CD4-positive, alpha-beta T cell treated with Interferon alpha-2 for 1 hour (primary cell): ENCODE measurements at places on chromosomes 13 and 19.
A peak's percentile ranks its signal among the peaks of the same experiment; 100 is the strongest.

DNA sequence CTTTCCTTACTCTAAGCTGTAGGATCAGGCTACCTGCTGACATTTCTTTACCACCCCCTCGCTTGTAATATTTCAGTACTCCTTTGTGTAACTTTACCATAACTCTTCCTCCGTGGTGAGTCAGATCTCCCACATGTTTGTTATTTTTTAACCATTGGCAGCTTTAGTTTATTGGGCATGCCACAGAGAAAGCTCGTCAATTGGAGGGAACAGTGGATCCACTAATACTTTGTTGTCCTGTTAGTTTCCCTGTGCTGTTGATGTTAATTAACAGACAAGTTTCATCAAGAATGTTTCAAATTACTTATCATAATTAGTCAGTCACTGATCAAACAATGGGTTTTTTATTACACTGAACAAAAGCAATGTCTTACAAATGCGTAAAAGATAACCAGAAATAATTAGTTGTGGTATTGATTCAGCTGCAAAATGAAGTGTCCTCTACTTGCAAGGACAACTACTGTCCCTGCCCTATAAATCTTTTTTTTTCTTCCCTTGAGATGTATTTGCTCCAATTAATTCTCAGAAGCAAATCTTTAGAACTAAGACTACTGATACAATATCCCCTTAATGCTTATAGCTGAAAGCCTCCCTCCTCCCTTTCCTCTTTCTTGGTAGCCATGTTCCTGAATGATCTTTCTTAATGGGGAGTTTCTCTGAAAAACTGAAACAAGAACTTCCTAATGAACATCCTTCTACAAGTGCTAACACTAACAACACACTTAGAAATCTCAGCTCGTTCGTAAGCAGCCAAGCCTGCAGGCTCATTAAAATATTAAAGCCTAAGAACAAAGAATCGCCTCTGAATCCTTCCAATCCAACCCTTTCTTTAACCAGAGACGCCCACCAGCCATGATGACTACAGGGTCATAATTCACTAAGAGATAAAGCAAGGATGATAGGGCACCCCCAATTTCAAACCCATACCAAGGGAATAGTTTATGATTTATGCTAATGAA lies 22.2 kb downstream of the EFNB2 start:
- DNase-seq, result no peak

DNA sequence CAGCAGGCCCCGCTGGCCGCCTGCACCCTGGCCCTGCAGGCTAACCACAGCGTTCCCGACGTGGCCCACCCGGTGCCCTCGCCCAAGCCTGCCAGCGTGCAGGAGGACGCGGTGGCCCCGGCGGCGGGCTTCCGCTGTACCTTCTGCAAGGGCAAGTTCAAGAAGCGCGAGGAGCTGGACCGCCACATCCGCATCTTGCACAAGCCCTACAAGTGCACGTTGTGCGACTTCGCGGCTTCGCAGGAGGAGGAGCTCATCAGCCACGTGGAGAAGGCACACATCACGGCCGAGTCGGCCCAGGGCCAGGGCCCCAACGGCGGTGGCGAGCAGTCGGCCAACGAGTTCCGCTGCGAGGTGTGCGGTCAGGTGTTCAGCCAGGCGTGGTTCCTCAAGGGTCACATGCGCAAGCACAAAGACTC lies 72.1 kb downstream of the ZNF536 start:
- no peak for DNase-seq

DNA sequence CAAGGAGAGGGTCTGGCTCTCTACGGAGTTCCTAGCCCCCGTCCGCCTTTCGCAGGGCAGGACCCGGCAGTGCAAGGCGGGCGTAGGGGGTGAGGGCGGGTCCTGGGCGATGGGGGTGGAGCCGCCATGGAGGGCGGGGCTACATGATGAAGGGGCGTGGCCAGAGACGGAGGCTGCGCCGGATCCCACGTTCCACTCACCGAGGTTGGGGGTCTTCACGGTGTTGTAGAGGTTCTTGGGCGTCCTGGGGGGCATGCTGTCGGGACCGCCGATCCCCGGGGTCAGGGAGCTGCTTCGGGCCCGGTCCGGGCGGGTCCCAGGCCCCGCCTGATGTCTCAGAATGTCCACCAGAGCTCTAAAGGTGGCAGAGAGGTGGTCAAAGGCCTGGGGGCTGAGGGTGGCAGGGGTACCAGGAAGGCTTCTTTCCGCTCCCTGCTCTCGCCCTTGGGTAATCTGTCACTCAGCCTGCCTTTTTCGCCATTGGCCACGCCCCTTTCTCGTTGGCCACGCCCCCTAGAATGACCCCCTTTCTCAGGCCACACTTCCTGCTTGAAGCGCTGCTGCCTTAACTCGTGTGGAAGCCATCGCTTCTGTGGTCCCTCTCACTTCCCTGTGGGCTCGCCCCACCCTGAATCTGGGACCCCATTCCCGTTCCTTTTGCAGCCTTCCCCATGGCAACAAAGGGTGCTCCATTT lies 2.5 kb downstream of the SHISA7 start:
- DNase-seq, result no peak

DNA sequence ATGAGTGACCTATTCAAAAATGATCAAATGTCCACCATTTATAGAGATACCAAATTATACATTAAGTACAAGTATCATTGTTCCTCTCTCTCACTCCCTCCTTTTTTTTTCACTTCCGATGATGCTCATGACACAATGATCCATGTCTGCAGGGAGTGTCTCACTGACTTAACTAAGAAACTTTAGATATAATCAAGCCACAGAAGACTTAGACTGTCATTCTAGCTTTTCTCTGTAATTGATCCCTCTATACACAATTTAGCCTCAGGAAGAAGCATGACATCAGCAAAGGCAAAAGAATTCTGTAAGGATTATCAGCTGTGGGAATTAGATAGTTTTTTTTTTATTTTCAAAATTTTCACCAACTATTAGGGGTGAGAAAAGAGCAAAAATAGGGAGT lies 734.9 kb upstream of the PCDH9 start:
- no peak for DNase-seq

DNA sequence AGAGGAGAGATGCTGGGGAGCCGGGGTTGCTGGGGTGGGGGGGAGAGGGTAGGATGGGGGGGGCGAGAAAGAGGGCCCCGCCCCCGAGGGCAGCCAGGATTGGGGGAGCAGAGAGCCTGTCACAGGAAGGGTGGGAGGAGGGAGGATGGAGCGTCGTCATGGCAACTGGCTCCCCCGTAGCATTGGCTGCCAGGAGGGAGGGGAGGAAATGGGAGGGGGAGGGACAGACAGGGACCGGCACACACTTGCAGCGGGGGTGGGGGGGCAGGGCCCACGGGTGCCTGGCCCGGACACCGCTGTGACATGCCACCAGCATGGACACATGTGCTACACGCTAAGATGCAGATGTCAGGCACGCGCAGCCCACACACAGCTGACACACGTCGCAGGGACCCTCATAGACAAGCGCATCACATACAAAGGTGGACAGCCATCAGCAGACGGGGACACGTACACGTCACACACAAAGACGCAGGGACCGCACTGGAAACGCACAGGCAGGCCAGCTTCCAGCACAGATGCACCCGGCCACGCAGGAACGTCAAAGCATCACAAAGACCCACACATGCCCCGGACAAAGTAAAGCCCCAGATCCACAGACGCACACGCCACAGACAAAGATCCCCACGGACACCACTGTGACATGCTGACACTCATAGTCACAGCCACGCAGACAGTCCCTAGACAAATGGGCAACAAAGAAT lies at the start of gene LMTK3:
LMTK3 (minus strand) TSS at position 36 of the 704 bp plus-strand sequence. CDS start 259 bp downstream, outside the sequence.
- peak; percentile 93 for DNase-seq

GRCh38 chr19:3270902-3271301 lies 46.4 kb downstream of the CELF5 start:
- peak; percentile 24 for DNase-seq

DNA sequence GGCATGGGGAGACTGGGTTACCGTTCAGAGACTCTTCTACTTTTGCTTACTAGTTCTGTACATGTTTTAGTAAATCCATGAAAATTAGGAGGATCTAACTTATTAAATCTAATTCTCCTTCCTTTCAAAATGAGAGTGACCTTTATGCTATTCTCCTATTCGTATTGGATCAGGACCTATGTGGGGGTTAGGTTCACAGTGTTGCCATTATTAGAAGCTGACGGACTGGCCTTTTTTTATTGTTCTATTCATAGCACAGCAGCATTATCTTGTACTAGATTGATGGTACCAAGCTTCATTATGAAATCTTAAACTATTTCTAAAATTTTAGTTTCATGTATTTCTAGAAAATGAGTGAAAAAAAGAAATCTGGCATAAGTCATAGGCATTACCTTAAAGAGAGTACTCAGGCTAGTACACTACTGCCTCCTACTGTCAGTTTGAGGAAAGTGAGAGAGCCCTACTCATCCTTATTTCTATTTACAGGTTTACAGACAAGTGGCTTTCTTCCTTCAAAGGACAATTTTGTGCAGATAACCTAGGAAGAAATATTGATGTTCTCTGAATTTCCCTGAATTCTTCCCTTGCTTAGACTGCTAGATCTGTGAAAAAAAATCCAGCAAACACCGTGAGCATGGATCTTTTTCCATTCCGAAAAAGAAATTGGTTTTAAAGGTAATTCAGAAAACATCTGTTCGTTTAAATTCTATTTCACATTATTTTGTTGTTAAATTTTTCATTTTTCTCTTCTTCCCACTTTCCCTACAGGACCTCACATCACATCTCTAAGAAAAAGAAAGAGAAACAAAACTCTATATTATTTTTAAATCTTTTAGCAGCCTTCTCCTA lies 485.5 kb downstream of the DIAPH3 start:
- DNase-seq, result no peak

DNA sequence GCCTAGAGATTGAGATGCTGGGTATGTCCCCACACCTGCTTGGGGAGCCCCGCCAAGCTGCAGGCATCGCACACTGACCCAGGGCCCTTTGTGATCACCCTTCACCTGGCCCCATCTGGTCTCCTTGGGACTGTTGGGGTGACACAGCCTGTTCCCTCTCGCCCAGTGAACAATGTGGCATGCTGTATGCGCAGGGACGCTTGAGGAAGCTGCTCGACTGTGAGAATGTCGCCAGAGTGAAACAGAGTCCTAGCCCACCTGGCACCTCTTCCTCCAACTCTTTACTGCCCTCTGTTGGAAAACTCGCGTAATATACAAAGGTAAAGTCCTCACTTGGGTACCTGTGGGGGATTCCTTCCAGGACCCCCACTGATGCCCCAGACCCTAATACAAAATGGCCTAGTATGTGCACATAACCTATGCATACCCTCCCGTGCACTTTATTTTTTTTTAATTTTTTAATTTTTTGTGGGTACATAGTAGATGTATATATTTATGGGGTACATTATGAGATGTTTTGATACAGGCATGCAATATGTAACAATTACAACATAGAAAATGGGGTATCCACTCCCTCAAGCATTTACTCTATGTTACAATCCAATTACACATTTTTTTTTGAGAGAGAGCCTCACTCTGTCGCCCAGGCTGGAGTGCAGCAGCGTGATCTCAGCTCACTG lies 9.0 kb downstream of the BLOC1S3 start:
- peak; percentile 62 for DNase-seq

DNA sequence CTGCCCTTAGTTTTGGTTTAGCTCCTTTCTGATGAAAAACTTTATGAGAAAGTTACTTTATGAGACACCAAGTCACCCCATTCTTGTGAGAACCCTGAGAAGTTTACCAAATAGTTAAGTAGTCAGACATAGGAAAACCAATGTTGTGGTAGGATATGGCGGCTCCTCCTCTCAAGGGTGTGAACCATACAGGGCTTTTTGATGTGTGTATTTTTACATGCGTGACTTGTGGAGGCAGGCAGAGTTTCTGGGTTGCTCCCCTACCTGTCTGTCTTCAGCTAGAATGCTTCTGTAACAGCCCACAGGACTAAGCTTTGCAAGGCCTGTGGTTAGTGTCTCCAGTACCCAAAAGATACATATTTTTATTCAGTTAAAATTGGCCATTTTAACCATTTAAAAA lies 18.3 kb downstream of the UBAC2 start:
- peak; percentile 71 for DNase-seq

DNA sequence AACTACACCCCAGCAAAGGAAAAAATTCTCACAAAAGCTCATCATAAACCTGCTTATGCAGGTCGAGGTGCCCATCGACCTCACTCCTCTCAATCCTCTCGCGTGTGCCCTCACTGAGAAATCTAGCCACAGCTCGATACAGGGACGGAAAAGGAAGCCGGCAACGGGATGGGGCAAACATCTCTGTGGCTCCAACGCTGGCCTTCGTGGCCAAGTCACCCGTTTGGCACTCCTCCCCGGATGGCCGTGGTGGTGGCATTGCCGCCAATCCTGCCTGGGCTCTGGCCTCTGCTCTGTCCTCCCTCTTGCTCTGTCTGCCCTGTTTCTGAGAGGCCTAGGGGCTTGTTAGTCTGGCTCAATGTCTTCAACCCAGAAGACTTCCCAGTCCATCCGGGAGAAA lies 41.2 kb downstream of the ZNF146 start:
- DNase-seq, result no peak

DNA sequence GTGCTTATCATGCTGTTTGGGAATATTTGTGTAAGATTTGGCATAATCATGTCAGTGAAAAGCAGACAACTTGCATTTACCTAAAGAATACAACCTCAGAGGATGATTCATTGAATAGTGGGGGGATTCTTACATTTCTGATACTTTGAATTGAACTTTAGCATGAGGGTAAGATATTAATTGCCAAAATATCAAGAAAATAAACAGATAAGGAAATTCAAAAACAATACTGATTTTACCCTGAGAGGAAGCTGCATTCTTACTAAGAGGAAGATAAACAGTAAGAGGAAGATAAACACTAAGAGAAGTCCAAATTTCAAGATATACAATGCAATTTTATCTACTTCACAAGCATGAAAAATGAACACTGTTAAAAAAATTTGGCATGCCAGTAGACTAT lies 2564.3 kb upstream of the PCDH20 start:
- no peak for DNase-seq

DNA sequence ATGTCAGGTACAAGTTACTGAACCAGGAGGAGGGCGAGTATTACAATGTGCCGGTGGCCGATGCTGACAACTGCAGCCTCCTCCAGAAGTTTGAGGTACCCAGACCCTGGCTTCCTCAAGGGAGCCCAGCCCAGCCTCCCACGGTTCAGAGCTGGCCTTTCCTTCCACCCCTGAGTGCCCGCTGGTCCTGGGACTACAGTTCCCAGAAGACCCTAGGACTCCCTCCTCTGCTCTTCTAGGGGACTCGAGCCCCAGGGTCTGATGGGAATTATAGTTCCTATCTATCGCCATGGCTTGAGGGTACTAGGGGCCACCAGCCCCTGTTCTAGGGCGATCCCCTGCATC lies 11.0 kb downstream of the PRKCG start:
- DNase-seq, result no peak

- peak; percentile 53 for DNase-seq
Observed at GRCh38 chr13:113951246-113951999, 22.5 kb downstream of the C13orf46 start.

DNA sequence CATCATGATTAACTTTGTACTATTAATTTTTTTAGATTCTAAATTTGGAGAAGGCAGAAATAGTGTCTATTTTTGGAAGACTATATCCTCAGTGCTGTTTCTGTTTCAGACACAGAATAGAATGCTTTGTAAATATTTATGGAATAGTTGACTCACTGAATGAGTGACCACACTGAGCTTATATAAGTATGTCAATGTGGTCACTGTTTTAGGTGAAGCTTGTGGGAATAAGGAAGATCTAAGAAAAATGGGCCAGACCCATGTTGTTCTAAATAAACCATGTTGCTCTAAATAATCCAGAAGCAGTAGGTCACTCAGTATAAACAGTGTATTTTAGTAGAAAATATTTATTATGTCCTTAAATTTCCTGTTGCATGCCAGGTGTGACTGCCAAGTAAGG lies 45.5 kb upstream of the DACH1 start:
- DNase-seq, result no peak
